ENCODE measurements at places on chromosomes 7 and 10.

- DNase-seq, result peak; percentile 7
These were observed 3.8 kb upstream of the DDX50 start for GRCh38 chr10:68897336-68897741.

- no peak for DNase-seq
These were observed 11.2 kb downstream of the C10orf120 start for GRCh38 chr10:122688293-122688989.

GRCh38 chr7:17495655-17496394, 197.4 kb downstream of the AHR start:
- no peak for DNase-seq

DNA sequence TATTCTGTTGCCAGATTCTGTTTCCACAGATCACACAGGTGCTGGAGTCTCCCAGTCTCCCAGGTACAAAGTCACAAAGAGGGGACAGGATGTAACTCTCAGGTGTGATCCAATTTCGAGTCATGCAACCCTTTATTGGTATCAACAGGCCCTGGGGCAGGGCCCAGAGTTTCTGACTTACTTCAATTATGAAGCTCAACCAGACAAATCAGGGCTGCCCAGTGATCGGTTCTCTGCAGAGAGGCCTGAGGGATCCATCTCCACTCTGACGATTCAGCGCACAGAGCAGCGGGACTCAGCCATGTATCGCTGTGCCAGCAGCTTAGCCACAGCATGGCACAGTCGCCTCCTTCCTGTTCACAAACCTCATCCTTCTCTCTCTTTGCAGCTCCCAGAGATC, 237.5 kb upstream of the PRSS1 start:
- no peak for DNase-seq

GRCh38 chr7:31061185-31061584, 9.1 kb downstream of the ADCYAP1R1 start:
- no peak for DNase-seq
